Activated naive CD4-positive, alpha-beta T cell treated with anti-CD3 and anti-CD28 coated beads, Interleukin-2, amount 50 U/mL, for 16 hours (primary cell): ENCODE measurements at places on chromosomes 4 and X.

GRCh38 chrX:154373340-154374306 lies 811 bp downstream of the FLNA start:
- no peak for DNase-seq

- DNase-seq = no peak
These were observed 23.4 kb upstream of the COX18 start for GRCh38 chr4:73092868-73093267.

GRCh38 chr4:1409491-1410425 lies 3.5 kb upstream of the NKX1-1 start:
- no peak for DNase-seq

- DNase-seq = no peak
These were observed 151.5 kb downstream of the CENPC start for GRCh38 chr4:67393699-67394281.

DNA sequence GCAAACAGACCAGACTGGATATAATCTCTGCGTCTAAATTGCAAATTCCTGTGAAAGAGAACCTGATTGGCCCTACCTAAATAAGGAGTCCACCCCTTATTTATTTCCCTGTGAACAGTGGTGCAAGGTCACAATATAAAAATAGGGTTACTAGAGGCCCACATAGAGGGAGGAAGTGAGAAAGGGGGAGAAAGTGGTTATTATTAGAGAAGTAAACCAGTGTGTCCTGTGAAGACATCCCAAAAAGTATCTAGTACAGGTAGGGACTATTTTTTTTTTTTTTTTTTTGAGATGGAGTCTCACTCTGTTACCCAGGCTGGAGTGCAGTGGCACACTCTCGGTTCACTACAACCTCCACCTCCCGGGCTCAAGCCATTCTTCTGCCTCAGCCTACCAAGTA lies 15.0 kb upstream of the FRYL start:
- DNase-seq = no peak

DNA sequence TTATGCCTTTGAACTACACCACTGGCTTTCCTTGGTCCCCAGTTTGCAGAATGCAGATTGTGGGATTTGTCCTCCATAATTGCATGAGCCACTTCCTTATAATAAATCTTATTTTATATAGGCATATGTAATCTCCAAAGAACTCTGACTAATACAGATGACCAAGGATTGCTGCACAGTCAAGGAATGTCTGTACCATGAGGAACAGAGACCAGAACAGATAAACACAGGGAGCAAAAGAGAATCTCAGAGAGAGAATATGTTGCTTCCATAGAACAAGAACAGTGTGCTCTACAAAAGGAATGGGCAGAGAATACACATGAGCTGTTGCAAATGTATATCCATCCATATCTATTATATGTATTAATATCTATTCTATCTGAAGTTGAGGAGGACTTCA lies 111.1 kb downstream of the ADRA2C start:
- no peak for DNase-seq

DNA sequence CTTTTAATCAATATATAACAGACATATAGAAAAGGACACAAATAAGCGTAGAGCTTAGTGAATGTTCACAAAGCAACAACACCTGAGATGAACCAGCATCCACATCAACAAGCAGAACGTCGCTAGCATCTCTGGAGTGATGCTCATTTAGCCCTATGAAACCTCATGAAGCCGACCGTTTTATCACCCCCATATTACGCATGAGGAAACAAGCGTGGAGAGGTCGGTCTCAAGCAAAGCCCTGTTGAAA lies 524 bp upstream of the RPS3A start:
- no peak for DNase-seq

- no peak for DNase-seq
These were observed 37.5 kb downstream of the TMEM271 start for GRCh38 chr4:538542-539142.

DNA sequence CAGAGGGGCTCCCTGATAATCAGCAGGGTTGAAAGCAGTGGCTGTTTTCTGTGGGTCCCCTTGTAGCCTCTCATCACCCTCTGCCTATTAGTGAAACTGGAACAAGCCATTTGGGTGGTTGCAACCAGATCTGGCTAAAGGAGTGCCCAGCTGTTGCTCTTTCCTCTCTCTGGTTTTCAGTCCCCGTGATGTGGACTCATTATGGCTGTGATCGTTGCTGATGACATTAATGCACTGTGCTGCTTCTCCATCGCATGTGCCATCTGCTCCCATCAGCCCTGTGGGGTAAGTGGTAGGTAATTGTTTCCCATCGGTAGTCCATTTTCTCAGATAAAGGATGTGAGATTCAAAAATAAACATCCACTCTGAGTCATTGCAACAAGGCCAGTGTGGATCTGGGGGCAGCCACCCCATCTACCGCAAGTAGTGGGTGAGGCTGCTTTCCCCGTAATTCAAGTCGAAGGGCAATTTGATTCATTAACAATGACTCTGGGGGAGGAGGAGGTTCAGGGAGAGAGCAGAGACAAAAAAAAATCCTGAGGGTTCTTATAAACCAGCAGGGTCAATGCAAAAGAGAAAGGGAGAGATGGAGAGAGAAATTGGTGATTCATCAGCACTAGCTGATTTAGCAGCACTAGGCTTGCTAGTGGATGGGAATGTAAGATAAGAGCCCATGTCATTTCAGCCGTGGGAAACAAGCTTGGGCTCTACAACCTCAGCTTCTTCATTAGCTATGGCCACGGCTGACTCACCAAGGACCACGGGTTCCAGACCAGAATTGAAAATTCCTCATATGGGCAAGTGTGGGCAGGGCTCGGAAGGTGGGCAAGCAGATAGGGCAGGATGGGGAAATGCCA lies 357.8 kb downstream of the MID1IP1 start:
- DNase-seq = no peak

DNA sequence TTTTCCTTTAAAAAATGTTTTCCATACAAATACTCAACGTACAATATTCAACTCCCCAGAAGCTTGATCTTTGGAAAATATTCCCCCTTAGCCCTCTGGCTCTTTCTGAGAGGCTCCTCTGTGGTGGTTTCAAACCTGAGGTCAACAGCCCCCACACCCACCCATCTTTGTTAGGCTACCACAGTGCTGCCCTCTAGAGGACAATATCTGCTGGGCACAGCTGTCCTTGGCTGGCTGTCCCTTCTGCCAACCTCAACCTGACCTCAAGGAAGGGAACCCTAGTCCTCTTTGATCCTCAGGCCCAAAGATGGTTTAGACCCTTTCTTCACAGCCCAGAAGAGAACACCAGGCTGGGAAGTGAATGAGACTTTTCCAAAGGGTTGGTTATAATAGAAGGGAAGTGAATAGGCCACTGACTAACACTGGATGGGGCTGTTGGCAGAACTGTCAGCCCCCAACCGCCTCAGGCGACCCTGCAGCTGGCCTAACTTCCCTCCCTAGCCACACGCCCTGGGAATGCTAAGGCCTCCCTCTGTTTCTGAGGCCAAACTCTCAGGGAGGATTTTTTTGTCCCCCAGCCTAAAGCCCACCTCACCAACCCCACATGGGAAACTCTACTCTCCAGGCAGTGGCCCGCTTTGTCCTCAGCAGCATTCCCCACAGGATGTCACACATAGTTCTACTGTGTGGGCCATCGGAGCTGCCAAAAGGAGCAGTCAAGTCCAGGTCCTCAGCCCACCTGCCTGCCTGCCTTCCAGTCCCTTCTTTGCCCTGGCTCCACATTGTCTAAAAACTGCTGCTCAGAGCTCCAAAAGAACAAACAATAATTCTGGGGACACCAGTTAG lies 34.3 kb downstream of the NYX start:
- DNase-seq = no peak

DNA sequence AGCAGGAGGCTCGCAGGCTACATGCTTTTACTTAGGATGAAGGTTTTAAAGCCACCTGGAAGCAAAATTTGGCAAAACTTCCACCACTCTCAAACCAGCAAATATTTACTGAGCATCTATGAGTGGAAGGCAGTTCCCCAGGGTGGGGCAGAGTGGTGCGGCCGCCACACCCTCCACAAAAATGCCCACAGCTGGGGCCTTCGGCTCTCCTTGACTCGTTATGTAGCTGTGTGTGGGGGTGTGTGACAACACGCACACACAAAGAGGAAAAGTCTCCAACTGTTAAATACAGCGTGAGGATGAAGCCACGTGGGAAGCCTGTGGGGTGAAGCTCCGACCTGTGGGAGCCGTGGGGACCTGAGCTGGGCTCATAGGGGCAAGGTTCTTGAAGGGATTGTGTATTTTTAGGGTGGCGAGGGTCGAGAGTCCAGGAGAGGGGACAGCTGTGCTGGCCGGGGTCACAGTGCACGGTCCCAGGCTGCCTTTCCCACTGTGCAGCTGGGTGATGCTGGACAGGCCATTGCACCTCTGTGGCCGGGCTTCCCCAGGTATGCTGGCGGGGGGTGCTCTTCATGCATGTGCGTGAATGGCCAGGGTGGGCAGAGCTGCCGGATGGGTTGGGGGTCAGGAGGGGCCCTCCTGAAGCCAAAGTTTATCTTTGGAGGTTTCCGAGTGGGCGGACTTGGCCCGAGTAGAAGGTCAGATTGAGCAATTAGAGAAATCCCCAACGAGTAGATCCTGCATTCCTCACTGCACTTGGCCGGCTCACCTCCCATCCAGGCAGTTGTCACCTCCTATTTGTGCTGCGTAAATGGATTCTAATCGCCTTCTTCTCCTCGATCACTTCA lies 25.4 kb downstream of the SORCS2 start:
- no peak for DNase-seq

DNA sequence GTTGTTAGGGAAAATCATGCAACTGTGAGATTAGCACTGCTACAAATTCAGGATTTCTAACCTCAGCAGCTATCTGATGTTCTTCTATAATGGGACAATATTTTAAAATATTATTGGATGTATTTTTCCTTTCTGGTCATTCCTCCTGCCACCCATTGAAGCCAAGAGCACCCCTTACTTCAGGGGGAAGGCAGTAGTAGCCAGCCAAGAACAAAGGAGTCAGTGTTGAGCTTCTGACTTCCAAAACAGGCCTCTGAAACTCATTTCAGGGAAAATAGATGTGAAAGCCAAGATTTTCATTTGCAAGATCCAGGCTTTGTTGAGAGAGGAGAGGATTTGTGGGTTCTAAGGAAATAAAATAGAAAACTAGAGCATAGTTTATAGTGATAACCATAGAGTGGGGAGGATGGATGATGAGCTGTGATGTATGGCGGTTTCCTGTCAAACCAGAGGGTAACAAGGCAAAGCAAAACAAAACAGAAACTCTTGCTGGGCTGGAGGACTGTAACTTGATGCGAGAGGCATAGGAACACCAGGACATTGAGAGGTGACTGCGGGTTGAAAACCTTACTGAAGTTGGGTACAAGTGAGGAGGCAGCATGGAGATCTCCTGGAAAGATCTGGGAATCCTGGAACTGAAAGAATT lies 173.7 kb upstream of the LEF1 start:
- no peak for DNase-seq

- no peak for DNase-seq
These were observed 12.3 kb downstream of the ING2 start for GRCh38 chr4:183517194-183517593.
